Stimulated activated CD4-positive, alpha-beta T cell treated with anti-CD3 and anti-CD28 coated beads, Interleukin-1b, Interleukin-23, amount 100 ng/mL, for 48 hours (primary cell): ENCODE measurements at places on chromosomes 3 and 15.

DNA sequence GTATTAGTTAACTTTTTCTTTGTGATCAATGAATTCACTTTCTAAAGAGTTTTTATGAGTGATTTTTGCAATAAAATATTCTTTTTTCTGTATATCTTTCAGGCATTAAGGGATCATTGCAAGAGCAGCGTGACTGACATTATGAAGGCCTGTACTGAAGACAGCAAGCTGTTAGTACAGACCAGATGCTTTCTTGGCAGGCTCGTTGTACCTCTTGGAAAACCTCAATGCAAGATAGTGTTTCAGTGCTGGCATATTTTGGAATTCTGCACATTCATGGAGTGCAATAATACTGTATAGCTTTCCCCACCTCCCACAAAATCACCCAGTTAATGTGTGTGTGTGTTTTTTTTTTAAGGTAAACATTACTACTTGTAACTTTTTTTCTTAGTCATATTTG, 24.4 kb downstream of the SELENOT start:
- DNase-seq, result no peak

GRCh38 chr15:26358708-26359107, 414.2 kb downstream of the GABRB3 start:
- no peak for DNase-seq

DNA sequence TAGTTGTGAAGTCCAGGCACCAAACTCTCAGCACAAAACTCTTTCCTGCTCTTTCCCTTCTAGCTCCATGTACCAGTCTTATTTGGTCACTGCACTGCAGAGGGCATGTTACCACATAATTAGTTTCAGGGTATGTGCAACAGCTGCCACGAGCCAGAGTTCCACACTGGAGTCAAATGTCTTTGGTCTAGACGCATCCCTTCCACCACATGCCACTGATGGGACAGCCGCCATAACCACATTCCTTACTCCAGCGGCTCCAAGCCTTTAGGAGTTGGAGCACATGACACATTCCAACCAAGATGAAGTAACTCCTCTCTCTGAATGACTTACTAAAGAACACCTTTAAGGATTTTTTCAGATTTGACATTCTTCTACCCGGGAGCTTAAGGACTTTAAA, 153.4 kb downstream of the ERC2 start:
- no peak for DNase-seq

DNA sequence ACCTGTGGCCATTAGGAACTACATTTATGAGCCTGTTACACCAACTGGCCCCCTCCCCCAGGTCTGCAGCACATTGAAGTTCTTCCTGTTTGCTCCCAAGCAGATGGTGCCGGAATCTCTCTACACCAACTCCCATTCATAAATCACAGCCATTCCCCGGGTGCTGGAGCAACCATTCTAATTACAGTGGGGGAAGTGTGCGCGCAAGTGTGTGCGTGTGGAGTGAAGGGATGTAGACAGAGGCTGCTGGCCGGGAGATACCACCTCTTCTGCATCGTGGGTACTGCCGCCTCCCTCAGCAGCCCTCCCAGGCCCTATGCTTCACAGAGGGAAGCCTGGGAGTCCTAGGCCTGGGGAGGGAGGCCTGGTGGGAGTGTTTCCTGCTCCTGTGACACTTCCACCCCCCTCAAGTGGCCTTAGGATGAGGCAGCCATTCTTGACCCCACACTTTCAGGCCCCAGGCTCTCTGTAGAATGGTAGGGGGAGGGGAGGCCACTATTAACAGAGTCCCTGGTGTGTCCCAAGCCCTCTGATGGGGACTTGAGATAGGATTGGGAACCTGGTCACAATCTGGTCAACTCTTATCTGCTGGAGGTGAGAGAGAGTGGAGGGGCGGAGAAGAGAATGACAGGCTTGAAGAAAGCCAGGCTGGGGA, 69.1 kb downstream of the MAGEF1 start:
- DNase-seq, result no peak

DNA sequence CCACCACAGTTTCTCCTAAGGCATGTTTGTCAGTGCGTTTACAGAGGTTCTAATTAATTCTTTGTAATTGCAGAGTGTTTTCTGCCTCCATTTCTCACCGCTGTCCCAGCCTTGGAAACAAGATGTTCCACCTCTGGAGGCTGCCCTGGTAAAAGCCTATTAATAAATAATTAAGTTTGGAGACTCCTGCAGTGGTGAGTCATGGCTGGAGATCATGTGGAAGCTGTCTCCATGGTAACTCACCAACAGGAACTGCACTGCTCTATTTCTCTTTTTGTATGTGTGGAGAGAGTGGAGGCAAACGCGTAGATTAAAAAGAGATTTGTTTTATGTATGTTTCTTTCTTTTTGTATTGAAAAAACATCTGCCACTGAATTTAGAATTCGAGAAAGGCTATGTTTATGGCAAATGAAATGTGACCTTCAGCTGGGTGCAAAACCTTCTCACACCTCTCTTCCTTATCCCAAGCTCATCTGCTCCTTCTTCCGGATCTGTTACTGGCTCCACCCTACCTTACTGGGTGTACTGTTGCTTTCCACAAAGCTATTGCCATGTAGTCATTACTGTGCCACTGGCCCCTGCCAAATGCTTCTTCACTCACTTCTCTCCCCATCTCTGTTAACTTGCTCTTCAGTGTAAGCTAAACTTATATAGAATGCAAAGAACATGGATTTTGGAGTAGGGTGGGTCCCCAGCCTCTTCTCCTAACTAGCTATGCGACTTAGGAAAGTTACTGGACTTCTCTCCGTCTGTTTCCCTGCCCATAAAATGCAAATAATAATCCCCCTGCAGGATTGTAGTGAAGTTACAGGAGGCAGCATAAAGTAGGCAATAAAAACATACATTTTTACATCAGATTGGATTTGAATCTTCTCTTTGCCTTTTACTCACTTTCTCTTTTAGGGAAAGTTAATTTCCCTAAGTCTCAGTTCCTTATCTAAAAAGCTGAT, 778.5 kb downstream of the NTRK3 start:
- DNase-seq, result no peak

- DNase-seq, result no peak
These were observed 961.1 kb downstream of the FHIT start for GRCh38 chr3:60290122-60290492.

- no peak for DNase-seq
These were observed 152.8 kb upstream of the TLE3 start for GRCh38 chr15:70250208-70251201.

GRCh38 chr3:191357909-191358308, 27.6 kb upstream of the UTS2B start:
- no peak for DNase-seq

- no peak for DNase-seq
These were observed 235.1 kb upstream of the GAP43 start for GRCh38 chr3:115388166-115388565.

GRCh38 chr15:52021892-52022540, 3.0 kb downstream of the MAPK6 start:
- no peak for DNase-seq

- DNase-seq, result no peak
These were observed 126.5 kb downstream of the DGKG start for GRCh38 chr3:186235554-186235953.

GRCh38 chr3:55556619-55557537, 69.8 kb upstream of the WNT5A start:
- DNase-seq, result no peak

GRCh38 chr3:99716463-99716995, 78.1 kb downstream of the COL8A1 start:
- DNase-seq, result no peak

- no peak for DNase-seq
These were observed 33.0 kb downstream of the GNB5 start for GRCh38 chr15:52158084-52158765.

GRCh38 chr15:84911879-84912660, 27.6 kb downstream of the SLC28A1 start:
- no peak for DNase-seq

DNA sequence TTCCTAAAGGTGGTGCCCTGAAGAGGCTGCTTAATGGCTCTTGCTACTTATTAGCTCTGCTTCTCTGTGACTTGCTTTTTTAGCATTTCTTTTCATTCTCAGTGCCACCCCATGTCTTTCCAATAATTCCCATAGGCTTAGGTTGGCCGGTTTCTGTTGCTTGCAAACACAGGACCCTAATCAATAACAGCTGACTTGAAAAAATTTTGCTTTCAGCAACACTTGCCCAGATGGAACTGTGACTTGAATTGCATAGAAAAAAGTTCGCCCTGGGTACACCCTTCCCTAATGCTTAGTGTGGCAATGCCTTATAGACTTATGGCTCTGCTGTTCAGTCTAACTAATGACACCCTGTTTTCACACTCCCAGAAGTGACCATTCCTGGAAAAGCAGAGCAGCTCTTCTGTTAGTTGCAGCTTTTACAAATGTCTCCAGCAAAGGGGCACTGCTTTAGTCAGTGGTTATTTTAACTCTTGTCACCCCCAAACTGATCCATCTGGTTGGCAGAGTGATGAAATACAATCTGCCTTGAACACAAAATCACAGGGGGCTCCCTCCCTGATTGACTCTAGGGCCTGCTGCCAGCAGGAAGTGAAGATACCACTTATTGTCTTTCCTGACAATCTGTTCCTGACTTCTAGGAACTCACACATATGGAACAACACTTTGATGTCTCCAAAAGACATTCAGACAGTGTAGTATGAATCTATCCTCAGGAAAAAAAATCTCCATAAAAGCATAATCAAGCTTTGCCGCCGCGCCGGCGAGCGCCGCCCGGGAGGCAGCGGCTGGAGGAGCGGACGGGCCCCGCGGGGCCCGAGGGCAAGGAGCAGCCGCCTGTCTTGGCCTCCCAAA, 9.7 kb upstream of the SLMAP start:
- no peak for DNase-seq

GRCh38 chr3:123387532-123387931, 61.4 kb downstream of the ADCY5 start:
- DNase-seq, result no peak

GRCh38 chr3:114272271-114272670, 21.6 kb upstream of the TIGIT start:
- no peak for DNase-seq

GRCh38 chr3:50633230-50633790, 16.4 kb downstream of the MAPKAPK3 start:
- DNase-seq, result no peak

DNA sequence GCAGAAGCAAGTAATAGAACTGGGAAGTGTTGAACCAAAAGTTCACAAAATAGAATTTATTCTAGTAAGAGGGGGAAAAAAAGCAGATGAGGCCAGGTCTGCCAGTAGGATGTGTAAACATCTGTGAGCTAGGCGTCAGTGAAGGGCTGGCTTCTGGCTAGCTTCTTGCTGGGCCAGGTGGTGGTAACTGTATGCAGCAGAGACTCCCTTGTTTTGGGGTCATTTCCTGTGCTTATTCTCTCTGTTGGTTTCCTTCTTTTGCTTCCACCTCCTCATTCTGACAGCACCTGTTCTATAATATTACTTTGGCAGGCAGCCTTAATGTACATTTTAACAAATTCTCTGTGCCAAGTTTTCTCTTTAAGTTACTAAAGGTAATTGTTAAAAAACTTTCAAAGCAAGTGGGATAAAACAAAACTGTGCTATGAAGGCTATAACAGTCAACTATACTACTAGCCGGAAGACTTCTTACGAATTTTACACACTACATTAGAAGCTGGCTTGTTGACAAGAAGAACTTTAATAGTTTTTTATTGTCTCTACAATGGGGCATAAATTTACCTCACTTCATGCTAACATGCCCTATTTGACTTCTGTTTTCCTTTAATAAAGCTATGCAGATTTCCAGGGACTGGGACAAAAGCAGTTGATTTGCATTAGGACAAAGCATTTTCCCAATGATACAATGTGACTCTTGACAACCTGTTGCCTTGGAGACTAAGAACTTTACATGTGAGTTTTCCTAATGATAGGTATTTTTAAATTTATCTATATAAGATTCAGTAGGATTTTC, 318.8 kb upstream of the NAALADL2 start:
- DNase-seq, result no peak
